ENCODE measurements at places on chromosomes 7 and 10.

GRCh38 chr10:75170215-75170614, 40.4 kb upstream of the VDAC2 start:
- DNase-seq = no peak

- DNase-seq = no peak
Measured at GRCh38 chr7:3955026-3955425, 654.0 kb downstream of the SDK1 start.

- no peak for DNase-seq
Measured at GRCh38 chr10:101580486-101581399, 7.3 kb downstream of the POLL start.

GRCh38 chr7:154644366-154644765, 358.6 kb downstream of the PAXIP1 start:
- DNase-seq = no peak

- DNase-seq = no peak
Measured at GRCh38 chr7:15625466-15625865, 61.0 kb downstream of the MEOX2 start.

DNA sequence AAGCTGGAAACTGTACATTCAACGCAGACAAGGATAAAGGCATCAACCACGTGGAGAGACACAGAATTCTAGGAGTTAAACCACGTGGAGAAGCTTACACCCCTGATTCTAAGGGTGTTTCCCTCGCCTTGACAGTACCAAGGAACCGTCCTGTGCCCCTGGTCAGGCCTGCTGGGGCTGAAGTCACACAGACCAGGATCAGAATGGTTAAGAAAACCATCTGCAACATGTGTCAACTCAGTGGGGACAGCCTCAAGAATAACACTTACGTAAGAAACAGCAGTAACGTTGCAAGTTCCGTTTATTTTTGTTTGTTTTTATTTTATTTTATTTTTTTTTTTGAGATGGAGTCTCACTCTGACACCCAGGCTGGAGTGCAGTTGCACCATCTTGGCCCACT, 55.6 kb downstream of the CHST15 start:
- DNase-seq = no peak

- no peak for DNase-seq
Measured at GRCh38 chr10:131629026-131629770, 271.6 kb upstream of the PPP2R2D start.

- DNase-seq = no peak
Measured at GRCh38 chr7:138186951-138187351, 110.7 kb downstream of the AKR1D1 start.

DNA sequence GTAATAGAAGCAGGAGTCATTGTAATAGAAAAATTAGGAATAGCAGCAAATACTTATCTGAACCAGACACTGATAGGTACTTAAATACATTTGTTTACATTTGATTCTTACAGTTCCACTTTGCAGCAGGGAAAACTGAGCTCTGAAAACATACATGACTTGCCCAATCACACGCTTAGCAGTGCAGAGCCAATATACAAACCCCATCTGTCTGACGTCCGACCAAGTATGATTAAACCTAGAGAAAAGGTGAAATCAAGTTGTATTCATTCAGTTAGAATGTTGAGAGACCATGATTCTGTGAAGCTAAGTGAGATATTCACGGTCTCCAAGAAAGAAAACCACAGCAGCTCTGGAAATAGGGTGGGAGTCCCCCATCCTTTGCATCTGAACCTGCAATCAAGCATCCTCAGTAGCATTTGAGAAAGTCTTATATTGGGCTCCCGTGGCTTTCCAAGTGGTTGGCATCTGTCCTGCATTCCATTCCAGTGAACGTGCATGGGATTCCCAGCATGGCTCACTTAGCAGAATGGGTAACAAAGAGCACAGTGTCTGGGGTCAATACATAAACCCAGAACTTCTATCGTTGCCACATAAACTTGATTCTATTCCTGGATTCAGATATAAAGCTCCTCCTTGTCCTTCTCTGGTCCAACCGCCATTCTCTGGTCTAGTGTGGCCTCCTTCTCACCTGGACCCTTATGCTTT, 148.7 kb upstream of the RSU1 start:
- DNase-seq = no peak

DNA sequence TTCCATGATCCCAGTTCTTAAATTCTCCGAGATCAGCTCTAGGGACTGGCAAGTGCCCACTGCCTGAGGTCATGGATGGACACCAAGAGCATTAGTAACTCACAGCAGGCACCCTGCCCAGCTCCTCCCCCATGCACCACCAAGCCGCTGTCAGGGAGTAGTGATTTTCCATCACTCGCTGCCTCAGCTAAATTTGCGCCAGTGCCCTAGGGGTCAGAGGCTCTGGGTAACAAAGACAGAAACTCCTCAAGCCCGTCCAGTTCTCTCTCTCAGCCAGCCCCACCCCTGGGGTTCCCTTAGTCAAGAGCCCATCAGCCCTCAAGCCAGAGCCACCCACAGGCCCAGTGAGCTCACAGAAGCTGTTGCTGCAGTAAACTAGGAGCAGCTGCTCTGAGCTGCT, 30.0 kb downstream of the PAX2 start:
- no peak for DNase-seq

GRCh38 chr10:22646388-22646853, 68.0 kb downstream of the PIP4K2A start:
- no peak for DNase-seq

- DNase-seq = no peak
Measured at GRCh38 chr10:84704101-84704500, 375.7 kb downstream of the CCSER2 start.

DNA sequence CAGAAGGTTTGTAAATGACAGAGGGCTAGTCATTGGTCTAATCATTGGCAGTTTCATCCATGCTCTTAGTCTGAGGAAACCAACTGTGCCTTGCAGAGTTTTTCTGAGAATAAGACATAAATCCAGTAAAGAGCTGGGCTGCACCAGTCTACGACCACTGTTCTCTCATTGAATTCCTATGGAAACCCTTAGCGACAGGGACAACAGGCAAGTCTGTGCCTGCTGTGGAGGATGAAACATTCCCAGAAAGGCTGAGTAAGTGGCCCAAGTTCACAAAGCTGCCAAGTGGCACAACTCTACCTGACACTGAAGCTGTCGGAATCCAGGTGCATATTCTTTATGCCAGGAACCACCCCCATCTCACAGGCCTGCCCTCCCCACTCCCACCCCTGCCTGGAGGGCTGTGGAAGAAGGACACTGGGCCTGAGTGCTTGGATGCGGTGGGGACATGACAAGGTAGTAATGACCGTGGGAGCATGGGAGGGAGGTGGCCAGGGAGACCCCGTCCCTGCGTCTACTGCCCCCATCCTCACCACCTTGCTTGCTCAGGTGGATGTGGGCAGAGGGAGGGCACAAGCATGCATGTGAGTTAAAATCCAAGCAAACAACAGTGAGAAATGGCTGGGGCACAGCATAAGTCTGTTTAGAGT, 58.0 kb downstream of the VSTM4 start:
- DNase-seq = no peak

DNA sequence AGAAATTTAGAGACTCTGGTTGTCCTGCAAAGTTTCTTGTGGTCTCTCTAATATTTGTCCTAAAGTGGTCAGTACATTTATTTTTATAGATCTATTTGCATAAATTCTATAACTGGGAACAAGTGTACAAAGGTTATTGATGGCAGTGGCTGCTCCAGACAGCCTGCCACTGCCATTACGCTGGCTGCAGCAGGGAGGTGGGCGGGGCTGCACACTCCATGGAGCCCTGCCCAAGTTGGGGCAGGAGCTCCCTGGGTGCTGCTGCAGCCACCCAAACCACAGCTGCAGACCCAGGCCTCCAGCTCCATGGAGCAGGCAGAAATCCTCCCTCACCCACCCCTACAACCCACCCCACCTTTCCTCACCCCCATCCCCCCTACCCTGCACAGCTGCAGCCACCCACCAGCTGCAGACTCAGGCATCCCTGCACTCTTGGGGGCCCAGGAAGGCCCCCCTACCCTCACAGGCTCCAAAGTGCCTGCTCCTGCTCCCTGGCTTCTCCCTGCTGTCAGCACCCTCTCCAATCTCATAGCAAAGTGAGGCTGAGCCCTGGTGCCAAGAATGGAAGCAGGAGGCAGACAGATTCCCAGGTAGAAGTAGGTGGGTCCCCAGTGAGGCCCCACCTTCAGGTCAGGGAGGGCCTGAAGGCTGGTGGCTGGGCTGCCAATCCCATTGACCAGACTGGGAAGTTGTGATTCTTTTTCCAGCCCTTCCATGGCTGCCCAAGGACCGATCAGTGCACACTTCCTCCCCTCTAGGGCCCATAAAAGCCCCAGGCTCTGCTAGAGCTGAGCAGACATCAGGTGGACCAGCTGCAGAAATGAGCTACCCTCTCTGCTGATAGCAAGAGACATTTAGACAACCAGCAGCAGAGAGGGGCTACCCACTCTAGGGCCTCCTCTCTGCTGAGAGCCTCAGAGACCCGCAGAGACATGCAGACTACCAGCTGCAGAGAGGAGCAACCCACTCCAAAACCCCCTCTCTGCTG, 4.8 kb upstream of the CYP3A43 start:
- no peak for DNase-seq

GRCh38 chr10:106504536-106504935, 660.0 kb downstream of the SORCS1 start:
- no peak for DNase-seq

DNA sequence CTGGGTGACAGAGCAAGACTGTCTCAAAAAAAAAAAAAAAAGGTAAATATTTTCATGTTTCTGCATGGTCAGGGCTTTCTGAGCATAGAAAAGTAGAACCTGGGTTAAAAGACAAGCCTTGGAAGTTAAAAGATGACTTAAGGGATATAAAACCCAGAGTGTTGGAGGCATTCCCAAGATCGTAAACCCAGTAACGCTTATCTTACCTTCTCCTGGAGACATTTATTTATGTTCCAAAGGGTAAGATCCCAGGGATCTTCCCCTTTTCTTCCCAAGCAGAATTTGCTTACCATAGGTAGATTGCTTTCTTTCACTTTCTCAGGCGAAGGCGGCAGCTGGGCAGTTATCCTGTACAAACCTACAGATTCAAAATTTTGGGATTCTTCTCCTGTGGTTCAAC, 22.2 kb downstream of the SUGCT start:
- no peak for DNase-seq

- DNase-seq = no peak
Measured at GRCh38 chr10:49651039-49651835, 28.2 kb upstream of the C10orf53 start.

- no peak for DNase-seq
Measured at GRCh38 chr10:14648946-14649345, 125.8 kb downstream of the FAM107B start.

DNA sequence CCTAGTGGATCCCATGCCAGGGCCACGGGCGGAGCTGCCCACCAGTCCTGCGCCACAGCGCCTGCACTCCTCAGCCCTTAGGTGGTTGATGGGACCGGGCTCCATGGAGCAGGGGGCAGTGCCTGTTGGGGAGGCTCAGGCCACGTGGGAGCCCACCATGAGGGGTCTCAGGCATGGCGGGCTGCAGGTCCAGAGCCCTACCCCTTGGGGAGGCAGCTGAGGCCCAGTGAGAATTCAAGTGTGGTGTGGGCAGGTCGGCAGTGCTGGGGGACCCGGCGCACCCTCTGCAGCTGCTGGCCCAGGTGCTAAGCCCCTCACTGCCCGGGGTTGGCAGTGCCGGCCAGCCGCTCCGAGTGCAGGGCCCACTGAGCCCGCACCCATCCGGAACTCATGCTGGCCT, 139.8 kb upstream of the LYZL2 start:
- DNase-seq = no peak

- DNase-seq = no peak
Measured at GRCh38 chr10:63409465-63410027, 56.2 kb downstream of the JMJD1C start.

DNA sequence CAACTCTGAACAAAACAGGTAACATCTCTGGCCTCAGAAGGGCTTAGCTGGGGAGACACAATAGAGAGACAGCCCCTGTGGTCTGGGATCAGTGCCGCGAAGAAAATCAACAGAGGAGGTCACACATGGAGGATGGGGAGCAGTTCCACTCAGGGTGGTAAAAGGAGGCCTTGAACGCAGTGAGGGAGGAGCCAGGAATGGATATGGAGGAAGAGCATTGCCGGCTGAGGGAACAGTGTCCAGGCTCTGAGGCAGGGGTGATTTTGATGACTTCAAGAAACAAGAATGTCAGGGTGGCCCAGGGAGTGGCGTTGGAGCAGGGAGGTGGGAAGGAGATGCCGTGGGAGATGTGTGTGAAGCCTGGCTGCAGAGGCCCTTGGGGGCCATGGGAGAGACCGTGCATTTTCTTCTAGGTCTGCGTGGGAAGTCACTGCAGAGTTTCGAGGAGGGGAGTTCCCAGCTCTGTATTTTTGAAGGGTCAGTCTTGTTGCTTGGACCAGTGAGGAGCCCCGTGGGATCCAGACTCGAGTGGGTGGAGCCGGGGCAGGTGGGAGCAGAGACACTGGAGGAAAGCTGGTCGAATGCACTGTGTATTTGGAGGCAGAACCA, 35.7 kb upstream of the SH2D4B start:
- no peak for DNase-seq

GRCh38 chr10:23157691-23158369, 34.3 kb upstream of the PTF1A start:
- DNase-seq = no peak
